H4 (cell line): ENCODE measurements at places on chromosomes 16 and 17.

DNA sequence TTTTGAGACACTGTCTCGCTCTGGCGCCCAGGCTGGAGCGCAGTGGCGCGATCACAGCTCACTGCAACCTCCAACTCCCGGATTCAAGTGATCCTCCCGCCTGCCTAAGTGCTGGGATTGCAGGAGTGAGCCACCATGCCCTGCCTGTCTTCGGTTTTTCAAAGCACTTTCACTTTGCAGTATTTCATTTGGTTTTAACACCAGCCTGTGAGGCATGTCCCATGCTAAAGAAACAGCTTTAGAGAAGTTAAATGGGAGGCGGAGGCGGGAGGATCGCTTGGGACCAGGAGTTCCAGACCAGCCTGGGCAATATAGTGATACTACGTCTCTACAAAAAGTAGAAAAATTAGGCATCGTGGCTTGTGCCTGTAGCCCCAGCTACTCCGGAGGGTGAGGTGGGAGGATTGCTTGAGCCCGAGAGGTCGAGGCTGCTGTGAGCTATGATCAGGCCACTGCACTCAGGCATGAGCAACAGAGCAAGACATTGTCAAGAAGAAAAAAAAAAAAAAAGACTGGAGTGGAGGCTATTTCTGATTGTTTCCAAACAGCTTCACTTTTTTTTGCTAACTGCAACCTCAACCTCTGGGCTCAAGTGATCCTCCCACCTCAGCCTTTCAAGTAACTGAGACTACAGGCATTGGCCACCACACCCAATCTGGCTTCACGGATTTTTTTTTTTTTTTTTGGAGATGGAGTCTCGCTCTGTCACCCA, 1.3 kb downstream of the METTL23 start:
- DNase-seq, result no peak

DNA sequence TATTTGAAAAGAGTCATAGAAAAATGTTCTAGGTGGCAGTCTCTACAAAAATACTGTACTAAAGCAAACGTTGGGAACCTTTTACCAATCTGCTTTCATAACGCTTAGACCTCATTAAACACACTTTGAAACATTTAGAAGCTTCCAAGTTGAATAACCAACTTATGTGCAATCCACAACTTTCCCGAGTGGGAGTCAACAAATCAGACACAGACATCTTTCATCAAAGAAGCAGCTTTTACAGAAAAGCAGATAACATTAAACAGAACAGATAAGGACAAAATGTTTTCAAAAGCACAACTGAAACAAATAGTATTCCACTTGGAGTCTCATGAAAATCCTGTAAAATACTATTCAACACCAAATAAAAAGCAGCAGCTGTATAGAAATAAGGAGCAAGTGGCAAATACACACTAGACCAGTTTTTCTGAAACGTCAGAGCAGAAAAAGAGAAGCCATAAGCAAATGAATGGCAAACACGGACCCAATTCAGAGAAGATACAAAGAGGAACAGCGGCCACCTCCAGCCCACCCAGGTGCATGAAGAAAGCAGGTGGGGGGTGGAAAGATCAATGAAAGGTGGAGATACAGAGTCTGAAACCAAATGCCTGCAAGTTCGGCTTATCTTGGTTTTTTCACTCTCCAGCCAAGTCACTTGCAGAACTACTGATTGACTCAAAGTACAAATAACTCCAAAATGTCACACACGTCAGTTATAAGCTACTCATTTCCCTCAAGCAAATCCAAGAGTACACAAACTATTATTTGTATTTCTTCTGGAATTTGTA, 18.4 kb upstream of the FBF1 start:
- no peak for DNase-seq

DNA sequence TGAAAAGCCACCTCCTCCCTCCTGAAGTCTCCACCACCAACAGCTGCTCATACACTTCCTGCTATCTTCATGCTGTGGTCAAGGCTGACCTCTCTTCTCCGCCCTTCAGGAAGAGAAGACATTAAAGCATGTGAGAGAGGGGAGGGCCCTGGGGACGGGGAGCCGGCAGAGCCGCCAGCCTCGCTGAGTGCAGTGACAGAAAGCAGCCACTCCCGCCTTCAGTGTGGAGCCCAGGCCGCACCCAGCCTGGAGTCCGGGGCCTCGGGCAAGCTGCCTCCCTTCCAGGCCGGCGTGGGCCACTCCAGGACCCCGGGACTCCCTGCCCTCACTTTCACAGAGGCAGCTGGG, 94.7 kb upstream of the TNRC6C start:
- peak; percentile 73 for DNase-seq

- DNase-seq, result no peak
Measured at GRCh38 chr16:47568351-47568750, 107.2 kb downstream of the PHKB start.

GRCh38 chr16:62254372-62254771, 218.1 kb upstream of the CDH8 start:
- DNase-seq, result no peak

- no peak for DNase-seq
Measured at GRCh38 chr16:46850619-46851555, 19.9 kb upstream of the C16orf87 start.

GRCh38 chr17:57425903-57426880, 169.9 kb downstream of the MSI2 start:
- no peak for DNase-seq

DNA sequence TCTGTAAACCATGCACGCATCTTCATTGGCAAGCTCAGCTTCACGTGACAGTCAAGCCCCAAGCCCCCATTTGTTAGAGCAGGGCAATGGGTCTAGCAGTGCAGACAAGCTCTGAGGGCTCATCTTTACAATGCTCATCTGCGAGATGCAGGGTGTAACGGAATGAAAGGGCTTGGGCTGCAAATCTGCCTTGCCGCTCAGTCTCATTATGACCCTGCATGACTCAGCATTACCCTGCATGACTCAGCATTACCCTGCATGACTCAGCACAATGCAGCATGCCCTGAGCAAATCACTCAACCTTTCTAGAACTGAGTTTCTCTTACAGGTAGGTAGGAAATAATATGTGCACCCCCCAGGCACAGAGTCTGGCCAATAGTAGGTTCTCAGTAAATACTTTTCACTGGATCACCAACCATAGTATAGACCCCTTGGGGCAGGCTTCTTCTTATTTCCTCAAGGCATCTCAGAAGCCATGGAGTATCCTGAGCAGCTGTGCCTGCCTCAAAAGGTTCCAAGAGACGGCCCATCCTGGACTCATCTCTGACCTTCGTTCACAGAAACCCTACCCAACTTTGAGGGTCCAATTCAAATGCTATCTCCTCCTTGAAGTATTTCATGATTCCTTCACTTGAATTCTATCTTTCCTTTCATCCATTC, 391.3 kb upstream of the CDH5 start:
- peak; percentile 55 for DNase-seq
